ENCODE measurements at places on chromosomes 1 and 21.

DNA sequence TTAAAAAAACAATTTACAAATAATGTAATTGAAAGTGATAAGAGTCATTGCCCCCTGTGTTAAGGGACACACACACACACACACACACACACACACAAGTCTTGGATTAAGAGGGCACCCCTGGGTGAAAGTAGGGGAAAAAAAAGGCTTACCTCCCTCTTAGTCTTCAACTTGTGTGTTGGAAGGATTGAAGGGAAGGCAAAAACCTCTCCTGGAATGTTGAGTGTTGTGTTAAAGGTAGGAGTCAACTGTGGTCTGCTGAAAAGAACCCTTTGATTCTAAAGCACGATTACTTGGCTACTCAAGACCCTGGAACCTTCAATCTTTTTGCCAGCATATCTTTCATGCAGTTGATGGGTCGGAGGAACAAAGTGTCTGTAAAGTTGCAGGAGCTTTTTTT is 6.4 kb downstream of the PBX1 start:
- DNase-seq, result no peak

DNA sequence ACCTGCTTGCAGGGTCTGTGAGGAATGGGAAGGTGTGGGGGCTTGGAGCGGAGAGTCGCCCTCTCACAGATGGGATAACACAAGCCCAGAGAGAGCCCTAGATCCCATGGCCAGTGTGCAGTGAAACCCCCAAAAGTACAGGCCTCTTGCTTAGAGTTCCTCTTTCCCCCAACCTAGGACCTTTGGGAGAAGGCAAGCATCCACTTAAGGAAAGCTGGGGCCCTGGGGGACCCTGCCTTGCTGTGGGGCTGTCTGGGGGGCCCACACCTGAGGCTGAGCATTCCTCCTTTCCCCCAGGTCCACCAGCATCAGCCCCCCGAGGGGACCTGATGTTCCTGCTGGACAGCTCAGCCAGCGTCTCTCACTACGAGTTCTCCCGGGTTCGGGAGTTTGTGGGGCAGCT is 1.1 kb downstream of the VWA1 start:
- DNase-seq, result no peak

DNA sequence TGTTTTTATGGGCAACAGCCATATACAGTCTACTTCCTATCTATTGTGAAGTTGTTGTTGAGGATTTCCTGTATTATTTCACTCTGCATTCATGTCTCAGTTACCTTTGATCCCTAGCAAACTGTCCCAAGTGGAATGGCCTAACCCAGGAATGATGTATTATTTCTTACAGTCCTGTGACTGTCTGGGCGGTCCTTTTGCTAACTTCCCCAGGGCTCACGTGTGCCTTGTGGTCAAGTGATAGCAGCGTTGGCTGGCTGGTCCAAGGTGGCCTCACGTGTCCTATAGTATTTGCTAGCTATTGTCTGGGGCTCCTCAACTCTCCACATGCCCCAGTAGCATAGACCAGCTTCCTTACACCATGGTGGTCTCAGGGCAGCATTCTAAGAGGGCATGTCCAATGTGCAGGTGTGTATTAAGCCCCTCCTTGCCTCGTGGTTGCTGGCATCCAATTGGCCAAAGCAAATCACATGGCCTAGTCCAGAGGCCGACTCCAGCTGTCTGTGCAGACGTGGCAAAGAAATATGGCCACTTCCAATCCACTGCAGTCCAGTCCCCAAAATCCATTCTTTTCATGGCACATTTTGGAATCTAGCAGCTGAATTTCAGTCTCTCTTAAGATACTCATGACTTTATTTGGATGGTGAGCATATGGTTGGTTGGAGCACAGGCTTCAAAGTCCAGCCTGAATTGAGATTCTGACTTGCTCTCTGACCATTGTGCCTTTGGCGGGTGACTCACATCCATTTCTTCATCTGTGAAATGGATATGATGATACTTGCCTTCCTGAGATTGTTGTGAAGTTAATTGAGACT is 94.1 kb downstream of the GALNT2 start:
- no peak for DNase-seq

DNA sequence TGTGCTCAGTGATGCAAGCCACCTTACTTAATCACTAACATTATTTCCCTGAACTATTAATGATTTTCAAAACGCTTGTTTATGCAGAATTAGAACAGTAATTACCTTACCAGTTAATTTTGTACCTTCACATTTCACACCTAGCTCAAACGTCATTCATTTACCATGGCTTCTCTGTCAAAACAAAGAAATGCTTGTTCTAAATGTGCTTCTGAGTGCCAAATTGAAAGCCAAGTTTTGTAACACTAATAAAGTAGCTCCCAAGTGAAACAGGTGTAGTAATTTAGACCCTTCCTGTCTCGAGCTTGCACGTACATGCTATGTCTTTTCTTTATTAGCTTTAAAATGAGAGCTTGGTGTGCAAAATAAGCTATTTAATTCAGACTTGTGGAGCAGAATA is 533.7 kb upstream of the PKN2 start:
- DNase-seq, result no peak

GRCh38 chr1:213003256-213003655 is 12.4 kb downstream of the ANGEL2 start:
- DNase-seq, result no peak

- no peak for DNase-seq
These were observed 81.8 kb downstream of the CDC7 start for GRCh38 chr1:91582431-91582921.

DNA sequence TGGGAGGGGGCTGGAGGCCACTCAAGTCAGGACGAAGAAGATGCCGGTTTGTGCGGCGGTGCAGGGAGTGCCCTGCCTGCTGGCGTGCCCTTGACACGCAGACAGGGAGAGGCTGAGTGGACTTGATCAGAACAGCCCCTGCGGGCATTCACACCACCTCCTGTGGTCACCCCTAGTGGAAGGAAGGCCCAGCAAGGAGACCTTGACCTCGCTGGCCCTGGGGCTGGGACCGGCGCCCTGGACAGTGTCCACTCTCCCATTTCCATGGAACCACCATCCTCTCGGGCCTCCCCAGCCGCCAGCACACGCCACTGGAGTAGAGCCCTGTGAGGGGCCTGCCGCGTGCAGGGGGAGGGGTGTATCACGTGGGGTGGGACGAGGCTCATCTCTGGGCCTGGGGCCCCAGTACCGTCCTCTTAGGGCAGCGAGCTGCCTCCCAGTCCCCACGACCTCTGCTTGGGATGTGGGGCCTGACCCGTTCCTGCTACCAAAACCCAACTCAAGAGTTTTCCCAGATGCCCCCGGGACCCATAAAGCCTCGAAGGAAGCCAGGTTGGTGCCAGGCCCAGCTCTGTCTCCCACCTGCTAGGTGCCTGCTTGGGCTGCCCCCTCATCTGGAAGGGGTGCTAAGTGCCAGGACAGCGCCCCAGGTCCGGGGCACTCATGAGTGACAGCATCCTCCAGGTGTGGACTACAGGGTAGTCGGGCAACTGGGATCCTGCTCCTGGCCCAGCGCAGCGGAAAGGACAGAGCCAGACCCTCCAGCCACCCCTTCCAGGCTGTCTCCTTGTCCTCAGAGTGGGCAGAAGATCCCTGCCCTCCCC is 62.8 kb downstream of the SLX9 start:
- DNase-seq, result no peak

- no peak for DNase-seq
These were observed 5.1 kb downstream of the SYDE2 start for GRCh38 chr1:85195703-85196102.
